GM20000 (cell line): ENCODE measurements at places on chromosomes 12 and 14.
A peak's percentile ranks its signal among the peaks of the same experiment; 100 is the strongest.

DNA sequence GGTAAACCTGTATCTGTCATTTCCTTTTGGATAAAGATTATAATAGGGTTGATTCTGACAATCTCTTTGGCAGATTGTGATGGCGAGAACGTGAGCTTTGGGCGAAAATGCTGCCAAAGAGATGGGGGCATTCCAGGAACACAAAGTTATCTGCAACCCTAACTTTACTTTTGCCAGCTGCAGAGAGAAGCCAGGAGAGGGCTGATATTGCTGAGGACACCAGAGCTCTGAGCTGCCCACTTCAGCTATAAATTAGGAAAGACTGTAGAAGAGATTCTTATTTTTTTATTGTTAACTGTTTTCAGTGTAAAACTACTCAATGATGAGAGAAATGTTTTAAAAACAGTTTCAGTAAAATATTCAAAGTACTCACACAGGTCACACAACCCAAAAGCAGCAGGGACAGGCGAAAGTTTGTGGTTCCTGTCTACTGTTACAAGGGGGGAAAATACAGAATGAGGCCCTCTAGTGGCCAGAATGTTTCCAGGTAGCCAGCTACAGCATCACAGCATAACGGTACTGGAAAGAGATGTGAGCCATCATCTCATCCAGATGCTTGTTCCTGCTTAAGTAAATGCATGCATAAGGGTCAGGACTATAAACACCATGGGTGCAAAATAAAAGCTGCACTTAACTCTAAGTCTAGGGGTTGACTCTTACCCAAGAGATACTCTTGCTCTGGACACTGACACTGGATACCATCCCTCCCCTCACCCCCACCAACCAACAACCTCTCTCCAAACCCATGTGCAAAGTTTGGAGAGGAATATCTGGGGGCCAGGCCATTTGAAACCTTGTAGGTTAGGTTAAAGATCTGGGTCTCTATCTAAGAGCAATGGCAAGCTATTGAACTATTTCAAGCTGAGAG, 498.4 kb downstream of the RMST start:
- DNase-seq, result peak; percentile 35

GRCh38 chr12:107417004-107417403, 268.6 kb upstream of the PWP1 start:
- no peak for DNase-seq

GRCh38 chr14:50335389-50335788, 23.3 kb downstream of the DMAC2L start:
- DNase-seq, result no peak

DNA sequence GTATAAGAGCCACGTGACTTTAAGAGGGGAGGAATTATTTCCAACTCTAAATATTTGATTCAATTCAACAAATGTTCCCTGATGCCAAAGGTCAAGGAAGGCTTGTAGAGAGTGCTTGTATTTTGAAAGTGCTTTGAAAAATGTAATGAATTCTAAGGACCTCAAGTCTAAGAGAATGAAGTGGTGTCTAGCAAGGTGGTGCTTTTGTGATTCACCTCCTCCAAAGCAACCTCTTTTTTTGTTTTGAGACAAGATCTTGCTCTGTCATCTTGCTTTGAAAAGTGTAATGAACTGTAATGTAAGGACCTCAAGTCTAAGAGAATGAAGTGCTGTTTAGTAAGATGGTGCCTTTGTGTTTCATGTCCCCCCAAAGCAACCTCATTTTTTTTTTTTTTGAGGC, 13.7 kb downstream of the AK7 start:
- DNase-seq, result no peak

- no peak for DNase-seq
Measured at GRCh38 chr14:55706893-55707292, 126.9 kb downstream of the KTN1 start.

DNA sequence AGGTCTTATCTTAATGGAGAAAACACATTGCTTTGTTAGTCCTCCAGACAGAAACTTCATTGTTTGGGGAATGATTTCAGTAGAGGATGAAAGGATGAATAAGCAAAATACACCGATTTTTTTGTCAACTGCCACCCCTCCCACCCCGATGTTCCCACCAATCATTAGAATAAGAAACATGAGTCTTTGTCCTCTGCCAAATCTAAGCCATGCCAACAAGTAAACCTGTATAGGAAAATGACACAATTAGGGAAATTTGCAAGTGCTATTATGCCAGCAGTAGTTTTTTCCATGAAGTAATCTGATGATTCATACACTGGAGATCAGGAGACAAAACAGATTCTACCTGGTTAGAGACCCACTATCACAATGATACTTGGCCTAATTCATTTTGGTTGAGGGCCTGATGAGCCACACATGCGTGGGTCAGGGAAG, 35.9 kb downstream of the FLRT2 start:
- no peak for DNase-seq

- DNase-seq, result no peak
Measured at GRCh38 chr12:42705863-42706262, 116.3 kb upstream of the PRICKLE1 start.

- peak; percentile 37 for DNase-seq
Measured at GRCh38 chr12:39620659-39621658, 1.4 kb upstream of the ABCD2 start.

DNA sequence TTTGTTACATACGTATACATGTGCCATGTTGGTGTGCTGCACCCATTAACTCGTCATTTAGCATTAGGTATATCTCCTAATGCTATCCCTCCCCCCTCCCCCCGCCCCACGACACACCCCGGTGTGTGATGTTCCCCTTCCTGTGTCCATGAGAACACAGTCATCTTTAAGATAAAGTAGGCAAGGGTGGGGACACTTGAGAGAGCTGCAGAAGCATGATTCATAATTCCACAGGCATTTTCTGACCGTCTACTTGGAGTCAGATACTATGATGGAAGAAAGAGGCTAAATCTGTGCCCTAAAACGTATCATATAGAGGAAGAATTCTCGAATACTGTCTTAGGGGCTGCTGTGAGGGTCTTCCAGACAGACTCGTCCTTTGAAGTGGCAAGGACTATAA, 145.9 kb upstream of the VASH1 start:
- DNase-seq, result no peak

DNA sequence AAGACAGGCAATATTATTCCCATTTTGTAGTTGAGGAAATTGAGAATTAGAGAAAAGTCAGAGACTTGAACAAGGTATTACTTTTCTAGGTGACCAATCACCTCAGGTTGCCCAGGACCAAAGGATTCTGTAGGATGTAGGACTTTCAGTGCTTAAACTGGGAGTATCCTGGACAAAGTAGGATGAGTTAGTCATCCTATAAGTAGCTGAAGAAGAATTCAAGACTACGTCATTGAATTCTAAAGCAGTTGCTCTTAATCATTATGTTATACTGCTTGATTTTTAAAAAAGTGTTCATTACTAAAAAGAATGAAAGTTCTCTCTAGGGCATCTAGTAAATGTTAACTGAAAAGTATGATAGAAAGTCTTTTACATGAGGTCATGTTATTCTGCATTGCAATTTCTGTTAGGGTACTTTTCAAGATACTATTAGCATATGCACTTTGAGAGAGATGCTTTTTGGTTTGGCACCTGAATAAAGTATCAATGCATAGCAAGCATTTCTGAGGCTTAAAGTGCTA, 101.7 kb downstream of the RTN1 start:
- no peak for DNase-seq

DNA sequence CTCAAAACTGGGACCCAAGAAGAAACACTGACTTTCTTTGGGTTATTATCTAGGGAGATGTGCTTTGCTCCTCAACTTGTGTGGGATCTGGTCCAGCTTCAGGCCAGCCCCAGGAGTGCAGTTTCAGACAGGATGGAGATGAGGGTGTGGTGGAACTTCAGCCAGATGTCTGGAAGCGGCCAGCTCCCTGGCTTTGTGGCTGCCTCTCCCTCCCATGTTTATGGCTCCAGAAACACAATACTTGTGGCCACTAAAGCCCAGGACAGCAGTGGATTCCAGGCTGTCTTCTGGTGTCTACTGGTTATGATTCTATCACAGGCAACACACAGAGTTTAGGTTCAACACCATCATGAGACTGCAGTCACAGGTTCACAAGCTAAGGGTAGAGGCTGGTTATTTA, 44.2 kb upstream of the EMP1 start:
- DNase-seq, result no peak

- no peak for DNase-seq
Measured at GRCh38 chr14:33768458-33768830, 182.4 kb downstream of the EGLN3 start.

DNA sequence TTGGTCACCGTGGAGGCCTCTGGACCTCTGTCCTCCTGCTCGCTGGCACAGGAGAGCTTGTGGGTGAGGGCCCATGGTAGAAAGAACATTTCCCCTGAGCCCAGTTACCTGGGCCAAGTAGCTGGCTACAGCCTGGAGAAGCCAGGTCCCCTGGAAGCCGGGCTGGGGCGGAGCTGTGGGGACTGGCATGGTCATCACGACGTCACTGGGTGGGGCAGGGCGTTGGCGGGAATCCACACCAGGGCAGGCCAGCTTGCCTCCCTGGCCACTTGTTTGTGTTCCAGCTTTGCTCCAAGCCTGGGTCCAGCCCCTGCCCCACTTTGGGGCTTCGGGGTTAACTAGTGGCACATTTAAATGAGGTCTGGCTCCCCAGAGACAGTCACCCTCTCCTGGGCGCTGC, 35.0 kb upstream of the SLC24A4 start:
- no peak for DNase-seq

DNA sequence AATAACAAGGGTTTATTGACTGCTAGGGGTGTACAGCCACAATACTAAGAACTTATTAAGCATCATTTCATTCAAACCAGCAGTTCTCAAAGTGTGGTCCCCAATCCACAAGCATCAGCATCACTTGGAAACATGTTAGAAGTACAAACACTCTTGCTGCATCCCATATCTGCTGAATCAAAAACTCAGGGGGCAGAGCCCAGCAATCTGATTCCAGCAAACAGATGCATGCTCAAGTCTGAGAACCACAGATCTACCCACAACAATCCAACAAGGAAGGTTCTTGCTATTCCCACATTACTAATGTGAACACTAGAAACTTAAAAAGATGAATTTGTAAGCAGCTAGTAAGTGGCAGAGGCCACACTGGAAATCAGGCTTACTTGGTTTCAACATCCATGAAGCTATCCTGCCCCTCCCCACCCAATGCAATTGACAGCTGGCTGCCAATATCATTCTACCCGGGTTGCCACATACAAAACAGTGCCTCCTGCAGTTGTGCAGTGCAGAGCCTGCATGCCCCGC, 6.2 kb downstream of the KRT77 start:
- no peak for DNase-seq

DNA sequence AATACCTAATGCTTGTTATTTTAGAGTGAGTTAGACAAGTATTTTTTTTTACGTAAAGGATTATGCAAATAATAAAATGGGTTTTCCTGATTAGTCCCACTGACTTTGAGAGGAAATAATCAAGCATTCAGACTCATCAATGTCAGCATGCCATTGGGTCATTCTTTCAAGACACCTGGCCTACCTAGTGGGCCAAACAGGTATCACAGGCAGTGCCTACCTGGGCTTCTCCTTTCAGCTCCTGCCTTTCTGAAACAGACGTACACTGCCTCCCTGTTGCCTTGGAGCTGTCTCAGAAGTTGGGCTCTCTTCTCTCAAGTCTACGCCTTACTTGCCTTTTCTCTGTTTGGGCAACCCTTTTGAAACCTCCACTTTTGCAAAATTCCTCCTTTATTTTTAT, 545.6 kb downstream of the SNAPC1 start:
- DNase-seq, result no peak

DNA sequence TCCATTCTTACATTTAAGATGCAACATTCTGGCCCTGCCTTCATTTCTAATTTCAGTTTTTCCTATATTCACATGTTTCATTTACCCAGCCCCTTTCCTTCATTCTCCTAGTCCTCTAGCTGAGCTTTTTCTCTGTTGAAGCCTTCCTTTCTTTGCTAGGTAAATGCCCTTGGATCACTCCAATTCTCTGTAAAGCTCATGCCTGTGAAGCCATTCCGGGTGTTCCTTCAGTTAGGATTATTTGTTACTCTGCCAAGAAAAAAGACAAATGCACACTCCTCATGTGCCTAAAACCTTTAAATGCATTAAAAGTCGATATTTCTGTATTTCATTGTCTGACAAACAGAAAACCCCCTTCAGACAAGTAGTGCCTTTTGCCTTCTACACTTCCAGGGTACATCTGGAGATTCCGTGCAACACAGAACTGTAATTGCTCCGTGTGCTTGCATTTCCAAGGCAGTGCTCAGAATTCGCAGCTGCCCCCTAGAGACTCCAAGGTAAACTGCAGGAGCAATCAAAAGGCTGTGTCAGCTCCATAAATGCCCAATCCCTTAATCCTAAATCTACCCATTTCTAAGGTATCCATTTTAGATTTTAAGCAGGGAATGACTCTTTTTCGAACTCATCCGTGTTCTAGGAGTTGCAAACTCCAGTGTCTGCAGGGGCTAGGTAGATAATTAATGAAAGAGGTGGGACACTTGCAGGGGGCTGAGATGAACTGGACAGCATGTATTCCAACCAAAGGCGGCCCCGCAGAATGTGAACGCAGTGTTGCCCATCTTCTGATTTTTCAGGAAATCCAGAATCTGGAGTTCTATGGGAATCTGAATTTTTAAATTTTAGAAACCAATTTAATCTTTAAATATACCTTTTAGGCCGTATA, 320.2 kb downstream of the GRIN2B start:
- DNase-seq, result peak; percentile 36

- DNase-seq, result no peak
Measured at GRCh38 chr12:116429826-116430360, 129.3 kb upstream of the MAP1LC3B2 start.

- DNase-seq, result no peak
Measured at GRCh38 chr14:58557242-58557641, 80.5 kb upstream of the DACT1 start.

DNA sequence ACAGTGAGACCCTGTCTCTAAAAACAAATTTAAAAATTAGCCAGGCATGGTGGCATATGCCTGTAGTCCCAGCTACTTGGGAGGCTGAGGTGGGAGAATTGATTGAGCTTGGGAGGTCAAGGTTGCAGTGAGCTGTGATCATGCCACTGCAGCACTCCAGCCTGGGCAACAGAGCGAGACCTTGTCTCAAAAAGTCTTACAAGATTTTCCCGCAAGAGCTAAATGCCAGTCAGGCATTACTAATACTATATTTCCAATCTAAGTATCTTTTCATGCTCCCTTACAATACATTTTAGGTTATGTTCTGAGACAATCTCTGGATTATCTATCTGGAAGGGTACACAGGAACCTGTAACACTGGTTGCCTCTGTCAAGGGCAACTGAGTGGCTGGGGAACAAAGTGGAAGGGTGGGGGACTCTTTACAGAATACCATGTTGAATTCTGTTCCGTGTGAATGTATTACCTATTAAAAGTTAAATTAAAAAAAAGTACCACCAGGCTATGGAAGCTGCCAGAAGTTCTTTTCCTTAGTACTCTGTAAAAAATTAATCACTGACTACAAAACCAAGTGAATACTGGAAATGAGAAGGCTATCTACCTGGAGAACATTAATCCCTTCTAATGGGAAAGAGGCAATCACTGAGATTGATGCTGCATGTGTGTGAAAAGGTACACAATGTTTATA, 56.7 kb downstream of the BTBD7 start:
- no peak for DNase-seq

- no peak for DNase-seq
Measured at GRCh38 chr14:89910691-89911009, 43.9 kb downstream of the EFCAB11 start.
